ENCODE measurements at places on chromosomes 7 and 10. TPM values are rescaled to one million over a fixed set of nuclear protein-coding genes. Genes with fewer than 3 reads are reported as not detected.
A peak's percentile ranks its signal among the peaks of the same experiment; 100 is the strongest.

Gene REPIN1
- total RNA-seq: 218 TPM

Gene GIMAP8
- not detected for total RNA-seq

Gene TMEM236
- 0.07 TPM for total RNA-seq

Gene ACTR3C
- 22.1 TPM for total RNA-seq

DNA sequence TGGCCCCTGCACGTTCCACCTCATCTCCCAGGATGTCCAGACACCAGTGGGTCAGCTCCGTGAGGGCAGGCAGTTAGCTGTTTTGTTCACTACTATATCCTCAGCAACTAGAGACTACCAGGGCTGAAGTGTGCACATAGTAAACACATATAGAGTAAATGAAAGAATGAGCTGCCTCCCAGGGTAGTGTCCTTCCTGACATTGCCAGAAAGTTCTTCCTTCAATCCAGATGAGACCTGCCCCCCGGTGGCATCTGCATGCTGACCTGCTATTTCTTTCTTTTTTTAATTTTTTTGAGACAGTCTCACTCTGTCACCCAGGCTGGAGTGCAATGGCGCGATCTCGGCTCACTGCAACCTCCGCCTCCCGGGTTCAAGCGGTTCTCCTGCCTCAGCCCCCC is 14.0 kb upstream of the ARPC1A start:
- no peak for DNase-seq

DNA sequence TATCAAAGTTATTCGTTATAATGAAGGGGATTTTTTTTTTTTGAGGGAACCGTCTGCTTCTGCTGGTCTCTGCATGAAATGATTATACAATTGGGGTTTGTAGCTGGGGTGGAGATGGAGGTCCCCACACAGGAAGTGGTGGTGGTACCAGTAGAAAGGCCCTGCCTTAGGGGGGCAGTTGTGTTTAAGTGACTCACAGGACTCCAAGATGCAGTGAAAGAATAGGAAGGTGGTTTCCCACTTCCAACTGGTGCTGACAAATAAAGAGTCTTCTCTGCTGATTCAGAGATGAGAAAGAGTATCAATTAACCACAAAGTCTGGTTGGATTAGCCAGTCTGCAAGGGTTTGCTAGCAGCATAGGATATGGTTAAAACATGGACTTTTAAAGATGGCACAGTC is 376.0 kb downstream of the SORCS3 start:
- peak; percentile 64 for DNase-seq

- no peak for DNase-seq
These were observed 338 bp downstream of the SDK1 start for GRCh38 chr7:3301449-3301731.

DNA sequence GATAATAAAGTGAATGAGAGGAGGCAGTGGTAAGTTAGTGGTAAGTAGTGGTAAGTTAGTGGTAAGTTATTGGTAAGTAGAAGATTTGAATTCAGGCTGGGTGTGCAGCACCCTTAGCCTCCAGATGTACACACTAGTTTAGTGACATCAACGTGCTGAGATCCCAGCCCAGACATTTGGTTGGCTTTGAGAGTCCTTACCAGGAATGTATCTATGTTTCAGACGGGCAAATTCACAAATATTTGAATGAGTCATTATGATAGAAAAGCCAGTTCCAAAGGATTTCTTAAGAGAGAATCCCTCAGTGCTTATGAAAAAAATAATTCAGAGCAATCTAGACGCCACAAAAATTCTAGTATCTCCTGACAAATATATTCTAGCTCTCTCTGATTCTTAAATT is 70.0 kb downstream of the ARL4A start:
- no peak for DNase-seq
